Ammon's horn (tissue), 1 donor: ENCODE measurements at places on chromosomes 5 and 9.

GRCh38 chr9:131744720-131745201, 4.9 kb upstream of the RAPGEF1 start:
- DNase-seq = peak; percentile 77

DNA sequence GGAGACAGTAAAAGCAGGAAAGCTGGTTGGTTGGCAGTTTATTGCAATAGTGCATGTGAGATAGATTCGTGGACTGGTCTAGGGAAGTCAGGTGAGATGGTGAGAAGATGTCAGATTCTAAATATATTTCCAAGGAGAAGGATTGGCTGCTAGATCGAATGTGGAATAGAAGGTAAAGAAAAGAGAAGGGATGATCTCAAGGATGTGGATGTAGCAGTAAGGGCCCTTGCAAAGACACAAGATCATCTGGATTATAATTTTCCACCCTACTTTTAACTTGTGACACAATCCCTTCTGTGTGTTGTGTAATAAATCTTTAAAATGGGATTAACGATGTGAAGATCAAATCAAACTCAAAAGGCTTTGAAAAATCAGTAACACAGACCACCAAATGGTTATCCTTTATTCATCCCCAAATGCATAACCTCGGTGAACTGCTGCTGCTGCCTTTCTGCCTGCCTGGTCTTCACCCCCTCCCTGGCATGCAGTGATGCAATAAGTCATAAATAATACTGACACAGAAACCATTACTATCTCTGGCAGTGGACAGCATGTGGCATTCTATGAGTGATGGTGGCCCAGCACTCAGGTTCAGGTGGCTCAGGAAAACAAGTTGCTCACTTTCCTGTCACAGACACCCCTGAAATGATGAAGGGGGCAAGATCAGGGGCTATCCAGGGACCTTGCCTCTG, 178.4 kb downstream of the FAM114A2 start:
- no peak for DNase-seq

GRCh38 chr9:68552700-68553476, 12.2 kb upstream of the TMEM252 start:
- DNase-seq = no peak

DNA sequence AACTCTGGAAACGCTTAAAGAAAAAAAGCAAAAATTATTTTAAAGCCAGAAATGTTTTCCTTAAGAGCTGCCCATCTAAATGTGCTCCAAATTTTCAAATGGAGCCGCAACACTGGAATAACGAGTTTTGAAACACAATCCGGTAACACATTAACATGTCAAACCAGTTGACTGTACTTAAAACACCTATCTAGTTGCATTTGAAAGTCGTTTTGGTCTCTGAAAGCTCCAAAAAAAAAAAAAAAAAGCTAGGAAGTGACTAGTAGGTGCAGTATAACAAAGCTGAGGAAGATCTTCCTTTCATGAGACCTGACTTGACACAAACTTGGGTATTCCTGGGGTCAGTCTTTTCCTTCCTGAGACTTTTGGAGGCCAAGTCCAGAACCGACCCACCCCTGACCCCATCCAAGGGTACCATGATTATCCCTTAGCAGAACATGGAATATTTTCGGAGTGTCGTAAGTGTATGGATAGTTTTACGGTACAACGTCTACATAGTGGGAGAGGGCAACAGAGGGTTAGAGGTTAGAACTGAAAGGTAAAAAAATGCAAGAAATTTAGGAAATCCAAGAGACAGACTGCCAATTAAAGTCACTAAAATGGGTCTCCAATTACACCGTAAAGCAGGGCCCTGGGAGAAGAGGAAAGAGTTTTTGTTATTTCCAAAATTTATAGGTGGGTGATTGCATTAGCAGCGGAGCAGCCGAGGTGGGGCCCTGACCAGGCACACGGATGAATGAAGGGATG, 812 bp downstream of the CETN3 start:
- DNase-seq = no peak

DNA sequence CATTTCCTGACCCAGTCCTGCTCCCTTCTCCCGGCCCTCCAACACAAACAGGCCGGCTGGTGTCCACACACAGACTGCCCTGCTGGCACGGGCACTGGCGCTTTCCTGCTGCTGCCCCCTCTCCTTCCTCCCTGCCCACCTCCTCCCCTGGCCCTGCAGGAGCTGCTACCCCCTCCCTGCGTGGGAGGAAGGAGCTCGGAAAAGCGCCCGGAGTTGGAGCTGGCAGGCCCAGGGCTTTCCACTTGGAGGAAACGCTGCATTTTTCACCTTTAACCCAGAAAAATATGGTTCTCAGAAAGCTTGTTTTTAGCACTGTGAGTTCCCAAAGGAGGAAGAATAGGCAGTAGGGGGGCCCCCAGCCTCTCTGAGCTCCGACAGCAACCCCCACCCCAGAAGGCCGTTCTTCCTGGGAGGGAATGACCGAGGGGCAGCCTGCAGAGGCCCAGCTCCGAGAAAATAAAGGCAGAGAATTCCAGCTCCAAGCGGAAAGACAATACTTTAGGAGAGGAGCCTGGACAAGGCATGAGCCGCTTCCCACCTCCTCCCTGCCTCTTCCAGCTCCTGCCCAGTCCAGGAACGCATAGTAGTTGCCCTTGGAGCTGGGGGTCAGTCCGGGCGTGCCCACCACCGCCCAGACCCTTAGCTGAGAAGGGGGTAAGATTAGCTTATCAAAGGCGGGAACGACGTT, 88.9 kb downstream of the LIFR start:
- DNase-seq = peak; percentile 70

DNA sequence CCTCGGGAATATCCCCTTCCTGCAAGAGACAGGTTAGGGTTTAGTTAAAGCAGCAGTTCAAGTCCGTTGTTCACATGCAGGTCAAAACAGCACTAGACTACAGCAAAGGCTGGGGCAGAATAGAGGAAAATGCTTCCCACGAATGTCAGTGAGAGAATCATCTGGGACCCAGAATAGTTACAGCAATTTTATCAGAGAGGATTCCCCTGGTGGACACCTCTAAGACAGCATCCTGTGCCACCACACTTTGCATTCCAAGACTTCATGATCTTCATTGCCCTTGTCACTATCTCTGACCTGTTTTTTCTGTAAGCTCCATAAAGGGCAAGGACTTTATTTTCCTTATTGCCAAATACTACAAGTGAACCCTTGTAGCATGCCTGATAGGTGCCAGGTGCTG, 12.9 kb downstream of the GRXCR2 start:
- no peak for DNase-seq
